ENCODE measurements at places on chromosomes 1 and 21.
A peak's percentile ranks its signal among the peaks of the same experiment; 100 is the strongest.

DNA sequence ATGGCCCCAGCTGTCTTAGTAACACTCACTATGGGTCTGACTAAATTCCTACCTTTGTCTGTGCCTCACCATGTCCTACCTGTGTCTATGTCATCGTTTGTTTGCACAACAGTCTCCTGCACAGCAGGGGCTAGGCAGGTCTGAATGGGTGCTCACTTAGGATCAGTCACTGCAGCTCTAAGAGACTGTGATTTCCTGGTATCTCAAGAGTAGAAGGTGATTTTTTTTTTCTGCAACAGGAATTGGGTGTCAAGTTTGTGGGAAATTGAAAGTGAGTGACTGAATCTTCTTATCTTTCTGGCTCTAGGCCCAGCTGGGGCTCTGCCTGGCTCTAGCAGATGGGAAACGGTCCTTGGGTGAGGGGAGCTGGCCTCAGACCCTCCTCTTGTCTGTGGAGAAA lies 46.4 kb upstream of the TRABD2B start:
- no peak for DNase-seq

- no peak for DNase-seq
Observed at GRCh38 chr1:152148051-152148450, 11.0 kb downstream of the RPTN start.

- no peak for DNase-seq
Observed at GRCh38 chr1:159869173-159869572, 6.7 kb upstream of the VSIG8 start.

DNA sequence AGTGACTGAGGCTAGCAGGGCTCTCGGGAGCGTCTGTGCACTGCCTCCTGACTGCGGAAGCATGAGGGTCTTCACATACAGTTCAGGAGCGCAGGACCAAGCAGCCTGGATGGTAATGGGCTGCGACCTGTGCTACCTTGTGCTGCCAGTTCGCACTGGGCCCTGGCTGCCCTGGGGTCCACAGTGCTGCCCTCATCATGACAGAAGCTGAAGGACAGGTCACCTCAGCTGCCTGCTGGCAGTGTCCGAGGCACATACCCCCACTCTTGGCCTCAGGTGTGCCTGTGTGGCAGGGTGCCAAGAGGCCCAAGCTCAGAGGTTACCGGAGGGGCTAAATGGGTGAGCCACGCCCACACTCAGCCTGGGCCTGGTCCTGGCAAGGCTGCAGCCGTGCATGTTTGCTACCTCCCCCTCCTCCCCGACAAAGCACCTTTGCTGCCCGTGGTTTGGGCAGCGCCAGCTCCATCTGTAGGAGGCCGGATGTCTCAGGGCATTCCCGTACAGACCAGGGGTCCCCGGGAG lies 4.4 kb downstream of the JMJD4 start:
- no peak for DNase-seq

DNA sequence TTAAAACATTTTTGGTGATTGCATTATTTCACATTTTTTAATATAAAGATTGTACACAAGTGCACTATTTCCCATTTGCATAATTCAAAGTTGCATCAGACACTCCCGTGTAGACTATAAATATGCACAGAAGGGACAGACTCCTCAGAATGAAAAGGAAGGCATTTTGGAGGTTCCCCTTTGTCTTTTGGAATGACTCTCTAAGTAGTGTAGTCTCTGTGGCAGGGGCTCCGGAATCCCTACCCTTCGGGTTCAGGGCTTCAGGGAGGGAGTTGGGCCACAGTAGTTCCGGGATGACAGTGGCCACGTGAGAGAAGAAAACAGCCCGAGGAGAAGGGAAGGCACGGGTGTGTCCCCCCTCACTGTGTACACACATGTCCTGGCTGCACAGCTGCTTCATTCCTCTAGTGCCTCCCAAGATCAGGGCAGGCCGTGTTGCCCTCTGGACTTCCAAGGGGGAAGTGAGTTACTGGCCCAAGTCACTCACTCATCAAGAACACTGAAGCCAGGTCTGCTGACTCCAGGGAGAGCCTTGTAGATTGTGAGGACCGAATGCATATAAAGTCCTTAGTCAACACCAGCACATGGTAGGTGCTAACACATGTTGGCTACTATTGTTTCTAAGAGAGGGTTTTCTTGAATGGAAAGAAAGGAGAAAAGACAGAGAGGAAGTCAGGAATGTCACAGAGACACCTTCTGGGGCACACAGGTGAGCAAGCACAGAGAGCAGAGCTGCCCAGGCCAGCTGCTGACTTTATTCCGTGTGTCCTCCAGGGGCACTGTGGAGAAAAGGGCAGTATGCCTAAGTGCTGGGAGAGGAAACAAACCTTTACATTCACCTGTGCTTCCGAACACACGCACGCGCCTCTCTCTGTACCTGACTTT lies 39.8 kb downstream of the LHX4 start:
- no peak for DNase-seq

GRCh38 chr1:111471012-111471411 lies 2.8 kb upstream of the C1orf162 start:
- DNase-seq = peak; percentile 25

DNA sequence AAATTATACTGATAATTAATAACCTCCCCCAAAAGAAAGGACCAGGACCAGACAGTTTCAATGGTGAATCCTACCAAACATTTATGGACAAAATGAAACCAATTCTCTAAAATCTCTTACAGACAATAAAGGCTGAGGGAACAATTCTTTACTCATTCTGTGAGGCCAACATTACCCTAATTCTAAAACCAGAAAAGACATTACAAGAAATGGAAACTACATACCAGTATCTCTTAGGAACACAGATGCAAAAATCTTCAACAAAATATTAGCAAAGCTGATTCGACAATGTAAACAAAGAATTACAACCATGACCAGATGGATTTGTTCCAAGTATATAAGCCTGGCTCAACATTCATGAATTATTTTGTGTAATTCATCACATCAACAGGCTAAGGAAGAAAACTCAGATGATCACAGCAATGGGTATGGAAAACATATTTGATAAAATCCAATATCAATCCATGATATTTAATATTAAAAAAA lies 8.6 kb downstream of the TMED5 start:
- DNase-seq = no peak

GRCh38 chr1:16719571-16720350 lies 20.6 kb upstream of the RNU1-4 start:
- no peak for DNase-seq

GRCh38 chr1:54604051-54604450 lies 19.3 kb downstream of the FAM151A start:
- no peak for DNase-seq

- no peak for DNase-seq
Observed at GRCh38 chr1:202965422-202965821, 1.6 kb downstream of the CYB5R1 start.

- peak; percentile 71 for DNase-seq
Observed at GRCh38 chr1:156480411-156481192, 20.0 kb downstream of the MEF2D start.

- no peak for DNase-seq
Observed at GRCh38 chr1:10659218-10659617, 137.2 kb downstream of the CASZ1 start.

- no peak for DNase-seq
Observed at GRCh38 chr1:166378805-166379204, 212.0 kb upstream of the FAM78B start.

GRCh38 chr1:178530037-178530402 lies 17.1 kb downstream of the TEX35 start:
- no peak for DNase-seq

GRCh38 chr1:205942631-205943159 lies 561 bp downstream of the SLC26A9 start:
- no peak for DNase-seq

DNA sequence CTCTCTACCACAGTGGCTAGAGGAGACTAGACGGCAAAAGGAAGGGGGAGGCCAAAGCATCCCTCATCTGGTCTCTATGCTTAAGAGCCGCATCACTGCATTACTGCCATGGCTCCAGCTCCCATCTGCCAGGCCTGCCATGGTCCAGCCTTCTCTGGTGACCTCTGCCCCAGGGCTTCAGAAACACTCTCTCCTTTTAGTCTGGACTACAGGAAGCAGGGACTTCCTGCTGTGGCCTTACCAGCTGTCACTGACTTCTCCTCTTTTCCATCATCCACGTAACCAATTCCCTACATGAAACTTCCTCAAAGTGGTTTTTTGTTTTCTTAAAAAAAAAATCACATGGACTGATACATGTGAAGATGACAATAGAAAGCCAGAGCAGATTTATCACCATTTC lies 323.1 kb upstream of the NFIA start:
- DNase-seq = no peak

DNA sequence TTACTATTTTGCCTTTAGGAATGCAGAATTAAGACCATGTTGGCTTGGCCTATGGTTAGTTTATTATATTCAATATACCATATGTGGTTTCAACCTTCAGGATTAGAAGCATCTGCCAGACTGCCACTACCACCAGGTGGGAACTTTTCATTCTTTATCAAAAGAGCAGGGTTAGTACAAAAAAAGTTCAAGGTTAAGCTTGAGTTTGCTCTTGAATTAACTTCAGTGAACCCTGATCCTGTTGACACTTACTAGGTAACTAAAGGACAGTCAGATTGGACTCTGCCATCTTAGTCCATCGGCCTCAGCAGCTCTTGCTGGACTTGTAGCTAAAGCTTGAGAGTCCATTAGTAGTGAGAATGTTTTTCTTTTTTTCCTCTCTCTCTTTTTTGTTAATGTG lies 22.1 kb downstream of the CLIC4 start:
- no peak for DNase-seq

DNA sequence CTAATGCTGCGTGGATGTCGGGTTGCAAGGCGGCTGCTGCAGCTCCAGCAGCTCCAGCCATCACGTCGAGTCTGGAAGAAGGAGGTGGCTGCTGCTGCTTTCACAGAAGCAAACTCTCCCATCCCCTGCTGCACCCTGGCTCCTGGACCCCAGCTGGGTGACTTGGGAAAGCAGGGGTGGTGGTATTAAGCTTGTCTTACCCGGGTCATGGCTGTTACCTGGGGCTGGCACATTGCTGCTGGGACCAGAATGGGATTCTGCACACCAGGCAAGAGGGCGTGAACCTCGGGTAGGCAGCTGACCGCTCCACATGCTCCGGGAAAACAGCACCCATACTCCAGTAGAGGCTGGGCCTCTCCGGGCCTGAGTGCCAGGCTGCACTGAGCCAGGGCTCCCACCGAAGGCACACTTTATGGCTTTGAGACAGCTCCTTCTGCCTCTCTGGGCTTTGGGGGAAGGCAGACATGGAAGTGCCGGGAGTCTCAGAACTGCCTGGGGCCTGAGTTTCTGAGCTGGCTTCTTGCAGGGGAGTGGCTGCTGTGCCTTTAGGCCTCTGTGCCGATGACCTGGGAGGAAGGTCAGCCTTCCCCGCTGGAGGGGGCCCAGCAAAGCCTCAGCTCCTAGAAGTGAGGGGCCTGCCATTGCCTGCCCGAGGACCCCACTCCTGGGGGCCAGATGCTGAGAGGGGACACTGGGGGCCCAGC lies 1.2 kb downstream of the SMIM1 start:
- DNase-seq = no peak

DNA sequence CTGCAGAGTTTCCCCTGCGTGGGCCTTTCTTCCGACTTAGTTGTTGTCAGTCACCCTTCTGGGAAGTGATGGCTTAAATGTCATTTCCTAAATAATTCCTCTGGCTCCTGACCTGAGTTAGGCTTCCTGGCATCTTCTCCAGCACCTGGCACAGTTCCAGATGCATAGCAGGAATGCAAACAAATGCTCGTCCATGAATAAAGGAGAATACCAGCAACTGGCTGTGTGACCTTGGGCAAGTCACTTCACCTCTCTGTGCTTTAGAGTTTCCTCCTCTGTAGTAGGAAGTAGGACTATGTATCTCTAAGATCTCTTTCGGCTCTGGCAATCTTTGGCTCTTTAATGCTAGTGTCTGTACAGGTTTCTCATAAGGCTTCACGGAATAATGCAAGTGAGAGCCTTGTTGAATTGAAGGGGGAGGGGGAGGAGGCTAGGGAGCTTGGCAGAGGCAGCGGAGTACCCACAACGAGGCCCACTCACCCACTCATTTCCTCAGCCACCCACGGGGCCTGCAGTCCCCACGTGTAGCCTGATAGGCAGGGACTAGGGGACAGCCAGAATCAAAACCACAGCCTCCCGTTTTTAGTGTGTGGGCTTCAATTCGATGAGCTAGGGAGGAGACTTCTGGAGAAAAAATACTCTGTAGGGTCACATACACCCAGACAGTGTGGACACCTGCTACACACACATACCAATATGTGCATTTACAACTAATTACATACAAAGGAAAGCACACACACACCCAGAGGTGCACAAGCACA lies 48.1 kb downstream of the TENT5C start:
- no peak for DNase-seq

GRCh38 chr1:65434255-65434654 lies 13.8 kb downstream of the LEPR start:
- no peak for DNase-seq

DNA sequence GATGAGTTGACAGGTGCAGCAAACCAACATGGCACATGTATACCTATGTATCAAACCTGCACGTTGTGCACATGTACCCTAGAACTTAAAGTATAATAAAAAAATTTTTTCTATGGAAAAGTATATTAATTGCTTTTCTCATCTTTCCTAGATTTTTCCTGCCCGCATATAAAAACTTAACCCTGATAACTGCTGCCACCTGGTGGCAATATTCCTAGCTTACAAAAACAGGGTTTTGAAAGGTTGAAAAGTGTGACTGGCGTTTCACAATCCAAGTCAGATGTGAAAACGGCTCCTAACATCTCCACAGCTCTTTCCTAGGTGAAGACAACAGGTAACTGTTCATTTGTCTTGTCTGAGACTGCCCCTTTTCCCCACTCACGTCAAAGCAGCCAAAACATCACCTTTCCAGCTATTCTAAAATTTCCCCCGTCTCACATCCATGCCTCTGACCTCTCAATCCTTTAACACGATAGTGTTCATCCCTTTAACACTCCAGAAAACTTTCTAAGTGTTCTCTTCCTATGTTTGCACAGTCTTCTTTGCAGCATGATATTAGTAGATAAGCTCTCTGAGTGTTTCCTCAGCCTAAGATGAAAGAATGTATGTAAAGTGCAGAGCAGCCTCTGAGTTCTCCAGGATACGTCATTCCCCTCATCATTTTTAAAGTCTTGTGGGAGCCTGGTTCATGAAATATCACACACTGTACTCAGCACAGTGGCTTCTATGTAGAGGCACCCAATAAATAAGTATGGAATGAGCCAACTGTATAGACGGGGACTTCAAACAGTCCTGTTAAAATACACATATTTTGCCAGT lies 27.5 kb downstream of the OVGP1 start:
- DNase-seq = peak; percentile 13

DNA sequence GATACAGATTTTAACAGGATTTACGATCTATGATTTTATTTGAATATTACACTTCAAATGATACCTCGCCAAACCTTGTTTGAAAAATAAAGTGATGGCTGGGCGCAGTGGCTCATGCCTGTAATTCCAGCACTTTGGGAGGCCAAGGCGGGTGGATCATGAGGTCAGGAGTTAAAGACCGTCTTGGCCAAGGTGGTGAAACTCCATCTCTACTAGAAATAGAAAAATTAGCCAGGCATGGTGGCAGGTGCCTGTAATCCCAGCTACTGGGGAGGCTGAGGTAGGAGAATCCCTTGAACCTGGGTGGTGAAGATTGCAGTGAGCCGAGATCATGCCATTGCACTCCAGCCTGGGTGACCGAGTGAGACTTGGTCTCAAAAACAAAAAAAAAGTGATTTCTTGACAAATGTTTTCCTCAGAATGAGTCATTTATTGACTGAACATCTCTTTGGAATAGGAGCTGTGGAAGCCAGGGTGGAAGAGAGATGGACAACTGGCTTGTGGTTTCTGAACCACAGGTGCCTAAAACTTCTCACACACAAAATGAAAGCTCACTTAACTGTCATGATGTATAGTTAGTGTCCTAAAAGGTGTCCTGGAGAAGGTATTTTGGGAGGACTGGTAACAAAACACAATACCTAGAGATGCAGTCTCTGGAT lies 11.9 kb downstream of the PKNOX1 start:
- no peak for DNase-seq

GRCh38 chr1:64484651-64485050 lies 14.7 kb downstream of the CACHD1 start:
- no peak for DNase-seq
